ENCODE measurements at places on chromosomes 7 and 10.

DNA sequence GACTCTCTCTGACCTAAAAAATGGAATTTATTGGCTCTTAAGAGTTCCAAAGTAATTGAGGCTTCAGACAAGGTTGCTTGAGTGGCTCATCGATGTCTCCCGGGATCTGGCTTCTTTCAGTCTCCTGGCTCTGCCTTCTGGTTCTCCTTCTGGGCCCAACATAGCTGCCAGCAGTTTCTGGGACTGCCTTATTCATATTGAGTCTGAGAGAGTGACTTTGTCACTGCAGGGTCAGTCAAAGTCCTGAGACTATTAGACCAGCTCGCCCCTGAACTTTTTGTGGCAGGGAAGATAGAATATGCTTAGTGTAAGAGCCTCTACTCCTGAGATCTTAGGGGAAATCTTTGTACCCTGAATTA lies 94.0 kb downstream of the MMRN2 start:
- no peak for DNase-seq

DNA sequence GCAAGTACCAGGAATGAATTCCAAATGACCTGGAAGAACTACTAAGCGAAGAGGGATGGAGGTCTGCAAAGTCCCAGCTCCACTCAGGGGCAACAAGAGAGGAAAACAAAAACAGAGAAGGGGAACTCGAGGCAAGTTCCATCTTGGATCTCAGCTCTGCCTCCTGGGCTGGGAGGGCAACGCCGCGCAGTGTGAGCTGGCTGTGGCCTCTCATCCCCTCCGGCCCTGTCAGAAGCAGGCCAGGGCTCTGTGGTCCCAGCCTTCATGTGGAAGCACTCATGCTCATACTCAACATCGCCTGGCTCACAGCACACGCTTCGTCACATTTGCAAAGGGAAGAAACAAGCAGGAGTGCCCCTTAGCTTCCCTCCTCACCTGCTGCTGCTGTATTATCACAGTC lies 627.9 kb upstream of the MGMT start:
- no peak for DNase-seq

DNA sequence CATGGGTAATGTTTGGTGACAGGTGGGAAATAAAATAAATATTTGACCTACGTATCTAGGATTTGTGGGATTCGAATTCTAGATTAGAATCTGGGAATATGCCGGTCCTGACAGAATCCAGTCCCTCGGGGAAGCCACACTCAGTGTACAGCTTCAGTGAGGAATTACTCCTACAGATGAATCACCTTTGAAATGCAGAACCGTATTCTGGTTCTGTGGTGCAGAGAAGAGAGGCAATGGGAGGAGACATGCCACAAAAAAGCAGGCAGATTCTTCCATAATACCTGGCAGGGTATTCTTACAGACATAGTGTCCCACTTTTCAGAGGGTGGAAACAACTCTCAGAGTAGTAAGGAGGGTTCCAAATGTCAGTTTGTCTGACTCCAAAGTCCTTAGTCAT lies 286.9 kb downstream of the SORCS1 start:
- DNase-seq = no peak

GRCh38 chr7:157032644-157033482 lies 22.4 kb upstream of the MNX1 start:
- DNase-seq = no peak

DNA sequence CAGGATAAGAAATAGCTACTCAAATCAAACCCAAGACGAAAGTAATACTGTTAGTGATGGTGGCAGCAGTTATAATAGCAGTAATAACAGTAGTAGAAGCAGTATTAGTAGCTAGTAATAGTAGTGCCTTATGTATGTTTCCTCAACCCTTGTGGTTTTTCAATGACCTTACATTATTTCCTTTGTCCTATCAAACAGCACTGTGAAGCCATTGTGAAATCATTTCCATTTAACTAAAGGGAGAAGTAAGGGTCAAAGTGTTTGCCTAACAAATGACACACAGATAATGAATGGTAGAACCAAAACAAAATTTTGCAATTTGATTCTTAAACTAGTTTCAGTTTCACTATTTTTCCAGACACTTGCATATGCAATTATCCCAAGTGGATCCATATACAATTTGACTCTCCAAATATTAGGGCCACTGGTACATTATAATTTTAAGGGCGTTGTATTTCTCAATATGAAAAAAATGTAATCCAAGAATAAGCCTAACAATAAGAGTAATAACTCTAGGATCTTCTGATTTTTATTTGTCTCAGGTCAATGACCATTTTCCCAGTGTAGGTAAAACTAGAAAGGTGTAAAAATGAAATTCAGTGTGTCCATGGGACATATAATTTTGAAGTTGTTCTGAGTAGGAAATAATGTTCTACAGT lies 33.7 kb upstream of the TMEM26 start:
- peak; percentile 14 for DNase-seq

DNA sequence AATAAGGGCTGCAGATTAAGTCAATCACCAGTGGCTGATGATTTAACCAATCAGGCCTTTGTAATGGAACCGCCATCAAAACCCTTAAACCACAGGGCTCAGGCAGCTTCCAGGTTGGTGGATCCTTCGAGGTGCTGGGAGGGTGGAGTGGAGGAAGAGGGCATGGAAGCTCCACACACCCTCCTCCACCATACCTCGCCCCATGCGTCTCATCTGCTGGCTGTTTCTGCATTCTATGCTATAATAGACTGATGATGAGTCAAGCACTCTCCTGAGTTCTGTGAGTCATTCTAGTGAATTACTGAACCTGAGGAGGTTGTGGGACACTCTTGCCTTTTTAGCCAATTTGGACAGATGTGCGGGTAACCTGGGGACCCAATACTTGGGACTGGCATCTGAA lies 43.9 kb downstream of the CHST15 start:
- DNase-seq = no peak

DNA sequence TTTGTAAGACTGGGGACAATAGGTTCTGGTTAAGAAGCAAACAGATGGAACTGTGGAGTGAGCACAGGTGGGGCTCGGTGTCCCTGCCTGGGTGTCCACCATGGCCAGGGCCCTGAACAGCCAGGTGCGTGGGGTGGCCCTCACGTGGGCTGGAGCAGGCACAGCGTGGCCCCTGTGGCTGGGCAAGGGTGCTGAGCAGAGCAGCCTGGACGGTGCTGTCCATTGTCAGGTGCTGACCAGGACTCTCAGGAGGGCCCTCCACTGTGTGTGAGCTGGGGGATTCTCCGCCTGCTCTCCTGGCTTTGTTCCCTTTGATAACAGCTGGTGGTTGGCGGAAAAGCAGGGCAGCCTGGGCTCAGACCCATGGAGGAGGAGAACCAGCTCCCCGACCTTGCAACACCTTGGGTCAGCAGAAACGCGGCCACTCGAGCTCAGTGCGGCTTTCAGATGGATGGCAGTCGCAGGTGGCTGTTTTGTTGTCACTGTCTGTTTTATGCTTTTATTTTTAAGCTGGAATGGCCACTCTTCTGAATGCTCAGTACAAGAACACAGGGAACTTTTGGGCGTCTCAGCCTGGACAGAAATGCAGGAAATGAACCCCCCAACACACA lies 273.9 kb upstream of the ADARB2 start:
- no peak for DNase-seq

- DNase-seq = no peak
Observed at GRCh38 chr7:123666492-123666891, 10.8 kb downstream of the LMOD2 start.

DNA sequence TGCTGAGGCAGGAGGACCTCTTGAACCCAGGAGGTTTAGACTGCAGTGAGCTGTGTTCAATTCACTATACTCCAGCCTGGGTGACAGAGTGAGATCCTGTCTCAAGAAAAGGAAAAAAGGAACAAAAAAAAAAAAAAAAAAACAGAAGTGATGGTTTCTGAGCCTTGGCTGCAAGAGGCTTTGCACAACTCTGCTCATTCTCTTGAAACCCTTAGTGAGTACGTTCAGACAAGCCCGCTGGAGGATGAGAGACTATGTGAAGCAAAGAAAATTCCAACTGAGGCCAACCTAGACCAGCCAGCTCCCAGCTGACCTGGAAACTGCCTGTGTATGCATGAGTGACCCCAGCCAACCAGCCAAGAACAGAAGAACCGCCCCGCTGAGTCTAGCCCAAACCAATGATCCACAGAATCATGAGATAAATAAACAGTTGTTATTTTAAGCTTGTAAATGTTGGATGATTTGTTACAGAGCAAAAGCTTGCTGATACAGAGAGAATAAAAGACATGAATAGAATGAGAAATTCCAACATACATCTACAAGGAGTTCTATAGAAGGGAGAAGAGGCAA lies 50.6 kb upstream of the FZD9 start:
- no peak for DNase-seq

- no peak for DNase-seq
Observed at GRCh38 chr7:101993311-101993710, 175.9 kb downstream of the CUX1 start.

- no peak for DNase-seq
Observed at GRCh38 chr7:67878808-67879207, 882.2 kb downstream of the TYW1 start.

GRCh38 chr7:1887251-1887650 lies 217.2 kb downstream of the ELFN1 start:
- DNase-seq = no peak

- DNase-seq = no peak
Observed at GRCh38 chr10:85596389-85596788, 770.2 kb downstream of the GRID1 start.

DNA sequence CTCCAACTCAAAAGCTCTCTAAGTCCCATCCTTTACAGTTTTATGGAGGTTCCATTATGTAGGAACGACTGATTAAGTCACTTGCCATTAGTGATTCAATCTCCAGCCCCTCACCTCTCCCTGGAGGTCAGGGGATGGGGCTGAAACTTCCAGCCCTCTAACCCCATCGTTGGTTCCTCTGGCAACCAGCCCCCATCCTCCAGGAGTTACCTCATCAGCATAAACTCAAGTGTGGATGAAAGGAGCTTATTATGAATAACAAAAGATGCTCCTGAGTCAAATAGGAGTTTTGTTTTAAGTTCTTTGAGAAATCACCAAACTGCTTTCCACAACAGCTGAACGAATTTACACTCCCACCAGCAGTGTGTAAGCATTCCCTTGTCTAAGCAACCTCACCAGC lies 494.3 kb upstream of the AUTS2 start:
- DNase-seq = no peak

- peak; percentile 62 for DNase-seq
Observed at GRCh38 chr7:151552352-151553028, 32.8 kb upstream of the RHEB start.

All from NCI-H526 treated with DMSO at 0.1 percent for 48 hours (cell line).